Activated T-helper 9 cell treated with anti-CD3 and anti-CD28 coated beads, Interleukin-2, amount 50 U/mL, for 16 hours (primary cell): ENCODE measurements at places on chromosomes 3 and 15.

GRCh38 chr3:48990636-48991469 lies 812 bp downstream of the P4HTM start:
- DNase-seq = no peak

- no peak for DNase-seq
Measured at GRCh38 chr3:117443014-117443413, 733.4 kb downstream of the TUSC7 start.

GRCh38 chr15:98321896-98322295 lies 326.4 kb upstream of the IGF1R start:
- no peak for DNase-seq

DNA sequence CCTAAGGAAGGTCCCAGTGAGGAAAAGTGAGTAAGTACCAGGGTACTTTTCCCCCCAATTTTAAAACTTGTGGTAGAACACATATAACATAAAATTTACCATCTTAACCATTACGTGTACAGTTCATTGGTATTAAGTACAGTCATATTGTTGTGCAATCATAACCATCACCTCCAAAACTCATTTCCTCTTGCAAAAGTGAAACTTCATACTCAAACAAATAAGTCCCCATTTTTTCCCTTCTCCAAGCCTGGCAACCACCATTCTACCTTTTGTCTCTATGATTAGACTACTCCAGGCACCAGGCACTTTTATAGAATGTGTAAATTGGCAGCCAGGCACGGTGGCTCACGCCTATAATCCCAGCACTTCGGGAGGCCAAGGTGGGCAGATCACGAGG lies 12.2 kb downstream of the PRC1 start:
- no peak for DNase-seq

GRCh38 chr3:183507551-183507950 lies 48.0 kb downstream of the KLHL6 start:
- no peak for DNase-seq

- no peak for DNase-seq
Measured at GRCh38 chr3:189688262-189688661, 57.1 kb downstream of the TP63 start.

DNA sequence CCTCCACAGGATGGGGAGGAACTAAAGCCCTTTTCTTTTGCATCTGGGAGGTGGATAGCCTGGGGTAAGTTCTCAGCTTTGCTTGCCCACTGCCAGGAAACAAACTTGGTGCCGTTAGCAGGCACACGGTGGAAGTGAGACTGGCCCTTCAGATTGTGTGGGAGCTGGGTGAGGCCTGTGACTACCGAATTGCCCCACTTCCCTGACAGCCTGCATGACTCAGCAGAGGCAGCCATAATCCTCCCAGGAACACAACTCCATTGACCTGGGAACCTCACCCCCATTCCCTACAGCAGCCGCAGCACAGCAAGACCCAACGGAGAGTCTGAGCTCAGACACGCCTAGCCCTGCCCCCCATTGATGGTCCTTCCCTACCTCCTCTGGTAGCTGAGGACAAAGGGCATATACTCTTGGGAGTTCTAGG lies 282.6 kb downstream of the KLF13 start:
- DNase-seq = no peak

- no peak for DNase-seq
Measured at GRCh38 chr3:27479806-27480543, 4.2 kb downstream of the SLC4A7 start.

GRCh38 chr3:34106879-34107278 lies 308.4 kb downstream of the PDCD6IP start:
- DNase-seq = no peak

GRCh38 chr3:160179906-160180305 lies 45.3 kb upstream of the C3orf80 start:
- no peak for DNase-seq

GRCh38 chr3:145981056-145981455 lies 179.9 kb downstream of the PLOD2 start:
- DNase-seq = no peak

DNA sequence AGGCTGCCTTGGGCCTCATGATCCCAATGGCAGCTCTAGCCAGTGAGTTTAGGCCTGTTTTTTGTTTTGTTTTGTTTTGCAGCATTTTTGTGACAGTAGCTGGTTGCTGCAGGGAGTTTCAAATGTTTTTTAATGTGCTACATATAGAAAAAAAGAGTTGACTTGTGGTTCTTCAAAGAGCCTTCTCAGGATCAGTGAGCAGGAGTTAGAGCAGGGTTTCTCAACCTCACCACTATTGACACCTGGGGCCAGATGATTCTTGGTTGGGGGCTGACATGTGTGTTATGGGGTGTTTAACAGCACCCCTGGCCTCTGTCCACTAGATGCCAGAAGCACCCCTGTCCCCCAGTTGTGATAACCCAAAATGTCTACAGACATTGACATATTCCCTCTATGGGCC lies 17.9 kb downstream of the APH1B start:
- DNase-seq = no peak

GRCh38 chr3:107989661-107990060 lies 101.2 kb downstream of the CD47 start:
- DNase-seq = no peak

GRCh38 chr15:27850050-27850449 lies 249.1 kb downstream of the OCA2 start:
- no peak for DNase-seq

GRCh38 chr3:21484057-21484827 lies 266.8 kb downstream of the ZNF385D start:
- DNase-seq = no peak

DNA sequence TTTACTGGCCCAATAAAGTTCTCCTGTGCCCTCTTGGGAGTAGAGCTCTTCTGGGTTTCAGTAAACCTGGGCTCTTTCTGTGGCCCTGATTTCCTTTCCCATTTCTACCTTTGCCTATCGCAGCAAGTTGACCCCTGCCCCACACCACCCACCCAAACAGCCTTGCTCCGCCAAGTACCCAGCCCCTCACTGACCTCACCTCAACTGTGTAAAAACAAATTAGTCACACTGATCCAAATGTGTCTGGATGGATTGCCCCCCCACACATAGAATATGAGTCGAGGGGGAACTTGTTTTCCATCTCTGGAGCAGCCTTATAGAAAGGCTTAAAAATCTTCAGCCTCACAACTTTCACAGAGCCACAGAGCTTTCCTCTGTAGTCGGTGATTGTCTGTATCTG lies 28.6 kb upstream of the VEPH1 start:
- DNase-seq = no peak

DNA sequence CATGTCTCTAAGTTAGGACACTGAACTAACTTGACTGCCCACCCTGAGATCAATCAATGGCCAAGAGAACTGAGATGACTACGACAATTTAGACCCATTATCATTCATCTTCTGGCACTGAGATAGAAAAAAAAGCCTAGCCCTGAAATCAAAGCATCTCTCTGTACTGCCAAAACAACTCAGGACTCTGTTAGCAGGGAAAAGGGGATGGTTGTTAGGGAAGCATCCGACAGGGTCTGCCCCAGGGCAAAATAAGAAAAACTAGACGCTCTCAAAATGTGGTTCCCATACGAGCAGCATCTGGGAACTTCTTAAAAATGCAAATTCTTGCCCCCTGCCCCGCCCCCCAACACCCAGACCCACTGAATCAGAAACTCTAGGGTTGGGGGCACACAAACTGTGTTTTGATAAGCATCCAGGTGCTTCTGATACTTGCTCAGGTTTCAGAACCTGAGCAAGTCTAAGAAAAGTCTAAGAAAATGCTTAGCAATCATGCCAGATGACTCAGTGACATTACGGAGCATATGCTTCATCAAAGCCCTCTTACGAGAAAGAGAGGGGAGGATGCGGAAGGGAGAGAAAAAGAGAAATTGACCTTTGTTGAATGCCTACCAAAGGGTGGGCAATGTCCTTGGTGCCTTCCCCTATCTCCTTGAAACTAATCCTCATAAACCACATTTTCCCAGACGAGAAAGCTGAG lies 172.8 kb upstream of the HES1 start:
- no peak for DNase-seq

DNA sequence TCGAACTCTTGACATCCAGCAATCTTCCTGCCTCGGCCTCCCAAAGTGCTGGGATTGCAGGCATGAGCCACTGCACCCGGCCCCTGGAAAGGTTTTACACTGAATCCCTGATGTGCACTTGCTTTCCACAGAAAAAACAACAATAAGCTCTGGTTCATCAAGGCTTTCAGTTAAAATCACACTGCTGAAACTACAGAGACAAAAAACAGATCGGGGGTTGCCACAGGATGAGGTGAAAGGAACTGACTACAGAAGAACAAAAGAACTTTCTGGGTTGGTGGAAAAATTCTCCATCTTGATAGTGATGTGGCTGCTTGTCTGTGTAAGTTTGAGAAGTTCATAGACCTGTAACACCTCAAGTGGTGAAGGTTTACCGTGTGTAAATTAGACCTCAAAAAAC lies 2.9 kb downstream of the RAB43 start:
- no peak for DNase-seq

- DNase-seq = no peak
Measured at GRCh38 chr3:185423178-185423577, 60.2 kb downstream of the MAP3K13 start.

DNA sequence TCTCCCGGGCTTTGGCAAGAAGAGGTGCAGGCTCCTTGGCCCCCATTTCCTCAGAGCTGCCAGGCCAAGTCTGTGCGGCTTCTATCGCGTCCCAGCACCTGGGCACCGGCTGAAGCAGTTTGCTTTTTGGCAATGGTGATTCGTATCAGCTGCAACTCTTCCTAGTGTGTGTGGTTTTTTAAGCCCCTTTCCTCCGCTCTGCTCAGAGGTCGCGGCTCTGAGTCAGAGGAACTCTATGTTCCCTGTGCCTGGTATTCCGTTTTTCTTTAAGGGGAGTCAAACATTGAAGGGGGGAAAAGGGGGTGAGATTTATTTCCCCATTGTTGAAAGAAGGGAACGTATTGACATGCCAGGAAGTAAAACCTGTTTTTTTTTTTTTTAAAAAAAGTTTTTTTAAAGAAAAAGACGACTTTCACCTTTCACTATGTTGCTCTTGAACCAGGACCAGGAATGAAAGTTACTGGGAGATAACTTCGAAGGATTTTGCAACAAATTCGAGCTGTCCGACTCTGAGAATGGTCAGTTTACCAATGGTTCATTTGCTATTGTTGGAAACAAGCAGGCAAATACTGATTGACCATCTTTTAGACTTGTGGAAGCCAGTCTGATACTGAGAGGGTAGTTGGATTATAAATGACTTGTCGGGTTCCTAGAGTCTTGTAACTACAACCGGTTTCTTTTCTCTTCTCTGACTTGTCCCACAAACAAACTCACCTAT lies 1.1 kb downstream of the ARMC8 start:
- DNase-seq = no peak

DNA sequence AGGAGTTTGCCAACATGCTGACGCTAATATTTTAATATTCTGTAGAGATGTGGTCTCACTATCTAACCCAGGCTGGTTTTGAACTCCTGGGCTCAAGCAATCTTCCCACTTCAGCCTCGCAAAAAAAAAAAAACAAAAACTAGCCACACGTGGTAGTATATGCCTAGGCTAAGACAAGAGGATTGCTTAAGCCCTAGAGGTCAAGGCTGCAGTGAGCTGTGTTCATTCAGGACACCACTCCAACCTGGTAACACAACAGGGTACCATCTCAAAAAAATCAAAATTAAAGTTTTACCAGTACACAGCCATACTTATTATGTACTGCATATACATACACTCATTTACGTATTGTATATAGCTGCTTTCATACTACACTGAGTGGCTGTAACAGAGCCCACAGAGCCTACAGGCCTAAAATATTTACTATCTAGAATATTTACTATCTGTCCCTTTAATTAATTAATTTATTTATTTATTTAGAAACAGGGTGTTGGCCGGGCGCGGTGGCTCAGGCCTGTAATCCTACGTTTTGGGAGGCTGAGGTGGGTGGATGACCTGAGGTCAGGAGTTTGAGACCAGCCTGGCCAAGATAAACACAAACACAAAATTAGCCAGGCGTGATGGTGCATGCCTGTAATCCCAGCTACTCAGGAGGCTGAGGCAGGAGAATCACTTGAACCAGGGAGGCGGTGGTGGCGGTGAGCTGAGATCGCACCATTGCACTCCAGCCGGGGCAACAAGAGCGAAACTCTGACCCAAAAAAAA lies 23.2 kb downstream of the SMARCC1 start:
- DNase-seq = no peak

DNA sequence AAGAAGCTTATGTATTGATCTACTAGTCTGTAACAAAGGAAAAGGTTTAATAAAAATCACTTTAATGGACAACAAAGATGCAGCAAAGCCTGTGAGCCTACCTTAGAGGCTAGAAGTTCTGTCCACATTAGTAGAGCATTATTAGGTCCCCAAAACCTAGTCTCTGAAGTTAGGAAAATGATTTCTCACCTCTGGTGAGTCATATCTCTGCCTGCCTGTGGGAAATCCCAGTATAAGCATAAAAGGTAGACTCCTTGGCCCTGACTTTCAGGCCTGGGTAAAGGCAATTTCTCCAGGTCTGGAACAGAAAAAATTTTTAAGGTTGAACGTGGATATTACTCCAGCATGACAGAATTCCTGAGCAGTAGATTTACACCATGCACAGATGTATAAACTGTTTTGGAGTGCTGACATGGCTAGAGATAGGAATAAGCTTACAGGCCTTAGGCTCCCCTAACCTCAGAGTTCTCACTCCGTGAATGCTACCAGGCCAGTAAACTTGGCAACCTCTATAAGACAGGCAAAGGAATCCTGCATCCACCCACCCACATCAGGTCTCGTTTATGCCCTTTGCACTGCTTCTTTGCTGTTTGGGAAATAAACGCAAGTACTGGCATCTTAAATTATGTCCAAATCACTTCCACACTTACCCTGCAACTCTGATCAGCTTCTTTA lies 104.1 kb downstream of the SERPINI1 start:
- no peak for DNase-seq

- DNase-seq = no peak
Measured at GRCh38 chr3:30476368-30477084, 129.9 kb upstream of the TGFBR2 start.

DNA sequence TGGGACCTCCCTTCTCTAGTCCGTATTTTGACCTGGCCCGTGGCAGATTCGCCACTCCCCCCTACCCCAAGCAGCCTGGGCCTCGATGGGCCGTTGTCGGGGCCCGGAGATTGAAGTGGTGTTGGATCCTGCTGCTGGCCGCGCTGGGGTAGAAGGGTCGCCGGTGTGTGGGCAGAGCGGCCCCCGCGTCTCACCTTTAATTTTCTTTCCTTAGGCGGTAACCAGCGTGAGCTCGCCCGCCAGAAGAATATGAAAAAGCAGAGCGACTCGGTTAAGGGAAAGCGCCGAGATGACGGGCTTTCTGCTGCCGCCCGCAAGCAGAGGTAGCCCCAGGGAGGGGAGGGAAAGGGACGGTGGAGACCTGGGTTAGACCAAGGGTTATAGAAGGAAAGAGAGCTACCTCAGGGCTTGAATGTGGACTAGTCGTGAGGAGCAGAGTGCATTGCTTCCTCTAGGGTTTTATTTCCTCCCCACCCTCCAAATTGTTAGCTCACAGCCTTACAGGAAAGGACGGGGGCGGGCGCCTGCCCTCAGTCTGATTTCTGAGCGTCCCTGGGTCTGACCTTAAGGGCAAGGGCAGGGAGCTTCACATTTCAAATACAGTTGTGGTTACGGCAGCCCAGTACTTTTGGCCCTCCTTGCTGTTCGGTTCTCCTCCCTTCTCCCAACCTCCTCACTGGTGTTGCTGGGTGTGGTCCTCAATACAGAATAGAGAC lies 799 bp downstream of the SERF2 start:
- no peak for DNase-seq

GRCh38 chr3:182325213-182325950 lies 467.9 kb upstream of the ATP11B start:
- DNase-seq = no peak
